ENCODE measurements at places on chromosomes 3 and 15.
A peak's percentile ranks its signal among the peaks of the same experiment; 100 is the strongest.

- no peak for DNase-seq
Observed at GRCh38 chr3:133881939-133882825, 13.5 kb downstream of the RAB6B start.

GRCh38 chr15:76503804-76504203 is 167.2 kb downstream of the ISL2 start:
- no peak for DNase-seq

DNA sequence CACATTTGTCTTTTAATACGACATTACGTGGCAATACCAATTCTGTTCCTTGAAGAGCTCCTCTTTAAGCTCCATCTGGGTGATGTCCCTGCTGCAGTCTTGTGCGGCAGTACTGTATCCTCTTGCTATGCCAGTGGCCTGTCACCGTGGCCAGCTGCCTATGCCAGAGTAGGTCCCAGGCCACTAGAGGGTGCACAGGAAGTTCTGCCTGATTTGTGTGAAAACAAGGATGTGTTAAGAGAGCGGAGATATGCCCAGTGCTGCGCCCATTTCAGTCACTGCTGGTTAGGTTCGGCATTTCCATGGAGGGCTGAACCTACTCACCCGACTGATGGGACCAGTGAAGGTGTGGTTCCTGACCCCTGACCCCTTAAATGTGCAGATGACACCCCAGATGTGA is 25.2 kb downstream of the NIPA1 start:
- no peak for DNase-seq

- no peak for DNase-seq
Observed at GRCh38 chr3:32961189-32961715, 9.8 kb downstream of the CCR4 start.

DNA sequence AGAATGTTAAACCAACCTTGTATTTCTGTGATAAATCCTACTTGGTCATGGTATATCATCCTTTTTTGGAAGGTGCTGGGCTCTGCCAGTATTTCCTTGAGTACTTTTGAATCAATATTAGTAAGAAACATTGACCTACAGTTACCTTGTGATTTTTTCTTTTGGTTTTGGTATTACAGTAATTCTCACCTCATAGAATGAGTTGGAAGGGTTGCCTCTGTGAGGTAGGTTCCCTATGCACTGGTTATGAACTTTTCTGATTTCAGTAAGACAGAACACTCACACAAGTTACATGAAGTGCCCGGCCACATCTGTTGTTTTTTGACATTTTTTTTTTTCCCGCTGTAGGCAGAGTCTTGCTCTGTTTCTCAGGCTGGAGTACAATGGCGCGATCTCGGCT is 20.0 kb downstream of the PCCB start:
- DNase-seq = no peak

DNA sequence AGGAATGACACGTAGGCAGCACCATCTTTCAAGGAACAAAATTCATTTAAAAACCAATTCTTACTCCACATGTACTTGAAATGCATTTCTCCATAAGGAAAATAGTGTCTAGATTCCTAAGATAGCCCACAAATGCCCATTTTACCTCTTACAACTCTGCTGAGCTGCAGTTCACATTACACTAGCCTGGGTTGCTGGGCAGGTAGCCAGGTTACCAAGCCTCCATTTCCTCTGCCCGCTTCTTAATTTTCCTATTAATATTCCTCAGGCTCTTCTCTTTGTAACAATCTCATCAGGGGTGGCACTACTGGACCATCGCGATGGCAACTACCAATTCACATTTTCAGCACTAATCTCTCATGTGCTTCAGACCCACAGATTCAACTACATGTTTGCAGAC is 10.8 kb downstream of the ATP13A3 start:
- no peak for DNase-seq

- no peak for DNase-seq
Observed at GRCh38 chr3:127484601-127485388, 105.7 kb downstream of the TPRA1 start.

DNA sequence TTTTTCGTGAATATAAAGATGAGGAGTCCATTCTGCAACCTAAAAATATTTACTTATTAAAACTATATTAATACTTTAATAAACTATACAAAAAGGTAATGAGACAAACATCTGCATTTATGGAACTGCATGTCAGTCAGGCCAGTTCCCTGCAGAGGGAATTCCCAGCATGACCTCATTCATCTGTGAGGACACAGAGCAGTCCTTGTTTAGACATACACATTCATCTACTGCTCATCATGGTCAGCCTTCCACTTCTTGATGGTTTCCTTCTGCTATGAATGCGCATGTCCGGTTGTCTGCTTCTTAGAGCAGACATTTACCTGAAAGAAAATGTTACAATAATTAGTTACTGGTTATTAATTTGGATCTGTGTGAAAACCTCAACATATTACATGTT is 3.3 kb upstream of the ACTR8 start:
- DNase-seq = no peak

GRCh38 chr3:16528581-16528993 is 15.1 kb upstream of the RFTN1 start:
- no peak for DNase-seq

DNA sequence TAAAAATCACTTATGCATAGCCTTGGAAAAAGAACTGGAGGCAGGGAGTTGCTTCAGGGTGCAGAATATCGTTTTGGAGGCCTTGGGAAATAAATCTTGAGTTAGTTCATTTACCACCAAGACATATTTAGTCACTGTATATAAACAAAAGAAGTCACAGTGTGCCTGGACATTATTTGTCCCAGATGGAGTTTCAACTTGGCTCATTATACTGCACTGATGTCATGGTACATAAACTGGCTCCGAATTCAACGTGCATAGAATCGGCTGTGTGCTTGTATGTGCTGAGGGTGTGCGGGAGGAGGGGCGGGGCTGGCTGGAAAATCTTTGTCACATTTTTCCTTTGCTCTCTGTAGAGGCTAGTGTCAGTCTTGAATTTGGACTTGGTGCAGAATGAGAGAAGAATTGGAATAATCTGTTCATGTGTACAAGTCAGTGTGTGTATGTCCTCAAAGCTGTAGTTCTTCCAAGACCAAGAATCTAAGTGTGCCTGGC is 86.6 kb downstream of the FNDC3B start:
- no peak for DNase-seq

- DNase-seq = no peak
Observed at GRCh38 chr15:47477341-47477740, 240.0 kb upstream of the SEMA6D start.

GRCh38 chr3:149615731-149616221 is 42.0 kb downstream of the WWTR1 start:
- DNase-seq = no peak

- no peak for DNase-seq
Observed at GRCh38 chr3:188156056-188156455, 2.1 kb downstream of the LPP start.

DNA sequence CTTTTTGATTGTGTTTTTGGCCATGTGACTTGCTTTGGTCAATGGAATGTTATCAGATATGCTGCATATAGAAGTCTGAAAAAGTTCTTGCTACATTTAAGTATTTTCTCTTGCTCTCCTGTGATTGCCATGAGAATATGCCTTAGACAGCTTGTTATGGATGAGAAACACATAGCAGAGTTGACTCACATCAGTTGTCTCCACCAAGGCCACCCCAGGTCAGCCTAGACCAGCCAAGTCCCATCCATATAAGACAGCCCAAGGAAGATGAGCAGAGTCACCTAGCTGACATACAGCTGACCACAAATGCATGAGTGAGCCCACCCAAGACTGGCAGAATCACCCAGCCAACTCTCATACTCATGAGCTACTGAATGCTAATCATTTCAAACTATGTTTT is 153.0 kb downstream of the THRB start:
- DNase-seq = no peak

DNA sequence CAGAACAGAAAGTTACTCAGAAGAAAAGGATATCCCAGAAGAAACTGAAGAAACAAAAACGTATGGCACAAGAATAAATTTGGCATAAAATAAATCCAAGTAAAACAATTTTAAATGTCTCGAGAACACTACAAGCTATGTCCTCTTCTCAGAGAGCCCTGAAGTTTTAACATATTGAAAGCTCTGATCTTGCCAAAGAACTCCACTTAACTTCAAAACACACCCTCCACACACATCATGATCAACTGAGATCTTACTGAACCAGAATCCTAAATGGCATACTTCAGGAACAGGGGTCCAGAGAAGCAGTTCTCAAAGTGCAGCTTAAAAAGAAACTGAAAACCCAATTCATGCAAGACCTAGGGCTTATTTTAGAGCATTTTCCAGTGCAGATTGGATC is 194.3 kb downstream of the MAGI1 start:
- DNase-seq = no peak

GRCh38 chr15:79970624-79971434 is at the start of gene BCL2A1:
Gene BCL2A1 (minus strand): TSS chr15:79971196. CDS start chr15:79971119, 77 bp downstream.
- peak; percentile 93 for DNase-seq

DNA sequence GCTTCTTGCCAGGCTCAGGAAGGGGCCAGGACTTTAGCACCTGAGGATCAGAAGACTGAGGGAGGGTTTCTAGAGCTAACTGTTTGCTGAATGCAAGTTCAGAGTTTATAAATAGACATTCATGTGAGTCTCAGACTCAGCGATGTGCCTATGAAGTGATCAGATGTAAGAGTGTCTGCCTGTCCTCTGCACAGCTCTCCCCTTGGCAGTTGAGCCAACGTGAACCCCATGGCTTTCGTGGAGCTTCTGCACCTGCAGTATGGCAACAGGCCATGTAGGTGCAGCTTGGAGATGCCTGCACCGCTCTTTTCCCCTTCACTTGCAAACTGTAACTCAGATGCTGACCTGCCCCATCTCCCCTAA is 141.9 kb downstream of the CHDH start:
- no peak for DNase-seq

GRCh38 chr3:123061856-123062255 is 5.0 kb upstream of the PDIA5 start:
- no peak for DNase-seq

DNA sequence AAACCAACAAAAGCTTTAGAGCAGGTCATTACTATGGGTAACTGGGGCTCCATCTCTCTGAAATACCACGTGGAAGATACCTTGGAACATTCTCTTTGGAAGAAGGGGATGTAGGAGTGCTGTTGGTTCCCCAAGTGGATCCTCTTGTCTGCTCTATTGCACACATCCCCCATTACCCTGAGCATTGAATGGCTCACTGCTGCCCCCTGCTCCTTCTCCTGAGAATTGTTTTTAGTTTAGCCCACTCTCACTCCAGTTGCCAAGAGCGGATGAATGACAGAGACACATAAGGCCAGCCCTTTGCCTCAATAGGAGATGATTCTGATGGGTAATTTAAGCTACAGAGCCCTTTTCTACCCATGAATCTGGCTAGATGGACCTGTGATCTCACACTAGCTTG is 135.6 kb upstream of the SUCLG2 start:
- DNase-seq = peak; percentile 0

- DNase-seq = peak; percentile 46
Observed at GRCh38 chr3:120622870-120623726, 27.0 kb downstream of the NDUFB4 start.

DNA sequence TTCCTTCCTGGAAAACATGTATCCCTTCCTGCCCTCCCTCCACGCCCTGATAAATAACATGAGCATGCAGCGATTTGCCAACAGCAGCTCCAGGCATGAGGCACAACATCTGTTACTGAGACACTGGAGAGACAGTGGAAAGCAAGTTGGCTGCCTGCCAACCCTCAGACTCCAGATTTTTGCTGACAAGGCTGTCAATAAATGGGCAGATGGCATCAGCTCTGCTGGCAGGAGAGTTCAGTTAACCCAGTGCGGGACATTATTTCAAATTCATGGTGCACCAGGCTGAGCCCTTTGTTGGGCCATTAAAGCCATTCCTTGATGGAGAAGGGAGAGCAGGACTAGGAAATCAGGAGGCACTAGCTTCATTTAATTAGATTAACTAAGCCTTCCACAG is 293.3 kb downstream of the MEX3B start:
- peak; percentile 8 for DNase-seq

DNA sequence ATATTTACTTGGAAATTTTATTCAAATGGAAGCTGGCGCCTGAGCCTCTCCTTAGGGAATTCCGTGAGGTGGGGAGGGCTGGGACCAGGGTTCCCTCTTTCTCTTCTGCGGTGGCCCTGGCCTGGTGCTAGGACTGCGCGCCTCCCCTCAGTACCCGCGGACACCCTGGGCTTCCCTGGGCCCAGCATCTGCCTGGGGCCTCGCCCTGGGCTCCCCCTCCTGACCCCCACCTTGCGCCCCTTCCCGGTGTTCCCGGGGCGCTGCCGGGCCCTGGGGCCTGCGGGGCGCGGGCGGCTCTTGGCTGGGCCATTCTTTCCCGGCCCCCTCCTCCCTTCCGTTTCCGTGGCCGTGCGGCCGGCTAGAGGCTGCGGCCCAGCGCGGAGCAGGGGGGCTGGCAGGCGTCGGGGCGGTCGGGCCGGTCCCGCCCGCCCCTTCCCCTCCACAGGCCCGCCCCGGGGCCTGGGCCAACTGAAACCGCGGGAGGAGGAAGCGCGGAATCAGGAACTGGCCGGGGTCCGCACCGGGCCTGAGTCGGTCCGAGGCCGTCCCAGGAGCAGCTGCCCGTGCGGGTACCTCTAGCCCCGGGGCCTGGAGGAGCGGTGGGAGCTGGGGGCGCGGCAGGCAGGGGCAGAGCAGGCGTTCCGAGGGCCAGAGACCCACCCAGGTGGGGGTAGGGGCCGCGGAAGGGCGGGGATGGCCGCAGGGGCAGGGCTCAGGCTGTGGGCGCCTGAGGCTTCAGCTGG is at the start of gene FES:
Gene FES, plus strand, starts transcription at position 529 of the 743 bp plus-strand sequence. CDS start 542 bp downstream, outside the sequence.
- no peak for DNase-seq

GRCh38 chr3:149145974-149146373 is 16.5 kb downstream of the HPS3 start:
- no peak for DNase-seq
